HAP-1 (cell line): ENCODE measurements at places on chromosomes 2 and 18.
A peak's percentile ranks its signal among the peaks of the same experiment; 100 is the strongest.

DNA sequence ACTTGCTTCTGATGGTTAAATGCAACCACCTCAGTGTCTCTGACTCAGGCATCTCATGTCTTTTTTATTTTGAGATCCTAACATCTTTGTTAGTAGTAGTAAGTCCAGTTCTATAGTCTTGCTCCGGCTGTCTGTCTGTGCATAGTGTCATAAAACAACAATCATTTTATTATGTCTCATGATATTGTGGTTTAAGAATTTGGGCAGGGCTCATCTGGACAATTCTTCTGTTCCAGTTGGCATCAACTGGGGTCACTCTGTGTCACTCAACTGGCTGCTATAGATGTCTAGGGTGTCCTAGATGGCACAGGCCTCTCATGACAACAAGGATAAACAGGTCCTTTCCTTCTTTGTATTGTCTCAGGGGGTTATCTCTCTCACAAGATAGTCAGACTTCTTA is 299.6 kb upstream of the ZNF521 start:
- no peak for DNase-seq

DNA sequence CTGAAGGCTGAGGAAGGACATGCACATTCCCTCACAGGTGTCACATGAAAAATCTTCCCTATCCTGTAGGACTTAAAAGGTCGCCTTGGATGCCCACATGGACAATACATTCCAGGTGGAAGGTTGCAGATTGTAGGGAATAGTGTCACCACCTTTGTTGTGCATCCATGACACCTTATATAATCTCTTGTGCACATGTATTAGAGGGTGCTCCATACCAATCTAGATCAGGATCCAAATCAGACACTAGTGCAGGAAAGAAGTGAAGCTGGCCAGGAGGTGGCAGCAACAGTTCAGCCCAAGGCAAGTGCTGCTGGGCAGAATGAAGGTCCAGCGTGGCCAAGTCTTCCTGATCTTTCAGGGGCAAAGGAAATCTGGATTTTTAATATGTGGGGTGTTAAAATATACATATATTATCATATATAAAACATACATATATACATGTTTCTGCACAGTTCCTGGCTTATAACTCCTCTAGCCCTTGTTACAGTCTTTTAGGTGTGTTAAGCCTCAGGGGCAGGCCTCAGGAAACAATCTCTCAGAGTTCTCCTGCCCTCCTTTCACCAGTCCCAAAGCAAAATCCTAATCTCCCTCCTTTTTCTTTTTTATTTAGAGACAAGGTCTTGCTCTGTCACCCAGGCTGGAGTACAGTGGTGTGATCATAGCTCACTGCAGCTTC is 16.6 kb downstream of the NIF3L1 start:
- DNase-seq = peak; percentile 51

DNA sequence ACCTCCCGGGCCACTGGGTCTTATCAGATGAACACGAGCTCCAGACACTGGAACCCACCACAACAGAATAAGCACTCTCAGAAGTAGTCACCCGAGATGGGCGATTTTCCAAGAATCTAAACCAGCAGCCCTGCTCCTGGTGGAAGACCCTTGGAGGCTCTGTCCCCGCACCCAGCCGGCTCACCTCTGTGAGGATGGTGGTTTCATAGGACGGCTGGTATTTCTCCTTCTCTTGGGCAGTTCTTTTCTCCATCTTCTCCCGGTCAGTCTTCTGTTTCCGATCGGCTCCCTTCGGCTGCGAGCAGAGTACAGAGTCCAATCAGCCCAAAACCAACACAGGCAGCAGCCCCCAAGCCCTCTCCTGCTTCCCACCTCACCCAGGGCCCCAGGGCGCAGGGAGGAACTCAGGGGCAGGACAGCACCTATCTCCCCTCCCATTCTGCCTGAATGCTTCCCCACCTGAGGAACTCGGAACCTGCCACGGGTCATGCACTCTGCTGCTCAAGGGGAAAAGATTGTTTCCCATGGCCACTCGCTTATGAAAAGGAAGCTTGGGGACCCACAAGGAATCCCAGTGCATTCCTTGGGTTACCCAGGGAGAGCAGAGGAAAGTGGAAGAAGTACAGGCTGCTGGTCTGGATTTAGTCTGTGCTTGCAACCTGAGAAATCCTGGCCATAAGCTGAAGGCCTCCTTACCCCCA is 42.7 kb downstream of the TFCP2L1 start:
- no peak for DNase-seq

DNA sequence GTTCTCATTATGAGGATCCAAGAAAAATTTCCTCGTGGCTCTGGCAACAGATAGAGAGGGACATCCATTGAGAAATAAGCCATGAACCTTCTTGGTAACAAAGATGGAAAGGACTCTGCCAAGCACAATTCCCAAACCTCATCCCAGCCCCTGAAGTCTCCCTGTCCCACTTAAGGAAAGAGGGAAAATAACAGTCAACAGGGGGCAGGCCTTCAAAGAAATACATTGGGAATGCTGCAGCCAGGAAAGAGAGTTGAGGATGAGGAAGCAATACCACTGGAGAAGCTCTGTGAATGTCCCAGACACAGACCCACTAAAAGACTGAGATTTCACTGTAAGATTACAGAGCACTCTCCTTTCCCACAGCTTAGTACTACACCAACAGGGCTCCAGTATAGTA is 93.2 kb downstream of the CD226 start:
- no peak for DNase-seq

DNA sequence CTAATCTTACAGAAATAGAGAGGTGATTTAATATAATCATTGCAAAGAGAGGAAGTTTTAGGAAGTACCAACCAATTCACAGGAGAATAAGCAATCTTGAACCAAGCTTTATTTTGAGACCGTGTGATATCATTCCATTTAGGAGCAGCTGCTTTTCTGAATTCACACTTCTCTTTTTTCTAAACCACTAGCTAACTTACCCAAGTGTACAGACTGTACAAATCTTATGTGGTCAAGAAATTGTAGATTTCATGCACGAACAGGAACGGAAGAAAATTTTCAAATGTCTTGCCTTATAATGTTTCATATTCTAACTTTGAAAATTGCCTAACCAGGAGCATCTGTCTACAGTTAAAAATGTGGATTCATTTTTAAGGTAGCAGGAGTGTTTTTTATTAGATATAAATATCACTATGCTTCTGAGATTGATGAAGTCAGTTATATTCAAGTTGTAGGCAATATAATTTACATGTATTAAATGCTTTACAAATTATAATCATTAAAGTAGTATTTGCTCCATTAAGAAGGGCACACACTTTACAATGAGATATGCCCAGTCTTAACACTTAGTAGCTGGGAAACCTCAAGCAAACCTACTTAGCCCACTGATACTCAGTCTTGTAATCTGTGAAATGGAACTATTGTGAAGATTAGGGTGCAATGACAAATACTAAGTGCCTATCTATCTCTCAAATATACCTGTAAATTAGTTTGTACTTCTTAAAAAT is 302.2 kb upstream of the STON1 start:
- DNase-seq = no peak
